NCI-H2029 (cell line): ENCODE measurements at places on chromosomes 3 and 15.

DNA sequence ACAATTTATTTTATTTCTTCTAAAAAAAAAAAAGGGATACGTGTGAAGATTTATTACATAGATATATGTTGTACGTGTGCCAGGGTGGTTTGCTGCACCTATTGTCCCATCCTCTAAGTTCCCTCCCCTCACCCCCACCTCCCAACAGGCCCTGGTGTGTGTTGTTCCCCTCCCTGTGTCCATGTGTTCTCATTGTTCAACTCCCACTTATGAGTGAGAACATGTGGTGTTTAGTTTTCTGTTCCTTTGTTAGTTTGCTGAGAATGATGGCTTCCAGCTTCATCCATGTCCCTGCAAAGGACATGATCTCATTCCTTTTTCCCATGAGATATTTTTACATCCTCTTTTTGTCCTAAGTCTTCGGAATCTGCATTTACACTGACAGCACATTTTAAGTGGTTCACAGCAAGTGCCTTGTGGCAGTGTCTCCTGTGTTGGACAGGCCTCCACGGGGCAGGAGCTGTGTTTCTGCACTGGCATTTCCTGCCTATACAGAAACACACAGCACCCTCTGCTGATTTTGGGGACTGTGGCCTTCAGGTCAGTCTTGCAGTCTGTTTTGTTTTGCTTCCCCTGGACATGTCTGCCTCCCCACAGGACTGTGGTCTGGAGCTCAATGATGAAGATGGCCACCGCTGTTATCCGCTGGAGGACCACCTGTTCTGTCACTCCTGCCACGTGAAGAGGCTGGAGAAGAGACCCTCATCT, 12.7 kb upstream of the SACM1L start:
- no peak for DNase-seq

GRCh38 chr3:58688574-58688973, 22.0 kb upstream of the FAM3D start:
- DNase-seq = peak; percentile 33

GRCh38 chr15:70583006-70583405, 180.4 kb downstream of the UACA start:
- DNase-seq = no peak

- DNase-seq = no peak
Measured at GRCh38 chr3:141065258-141065657, 14.1 kb downstream of the SPSB4 start.

DNA sequence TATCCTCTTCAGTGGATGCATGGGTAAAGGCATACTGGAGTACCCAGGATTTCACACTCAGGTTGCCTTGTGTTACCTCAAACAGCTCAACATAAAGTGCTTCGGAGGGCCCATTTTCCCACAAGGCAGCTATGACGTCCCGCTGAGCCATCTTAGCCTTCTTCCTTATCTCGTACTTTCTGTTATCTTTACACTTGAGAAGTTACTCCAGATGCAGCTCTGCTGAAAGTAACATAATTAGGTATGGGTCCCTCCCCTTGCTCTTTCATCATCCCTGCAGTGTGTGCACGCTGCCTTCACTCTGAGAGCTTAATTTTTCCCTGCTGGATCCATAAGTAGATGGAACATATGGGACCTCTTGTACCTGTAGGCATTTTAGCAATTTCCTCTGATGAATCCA, 410.3 kb downstream of the AGBL1 start:
- no peak for DNase-seq

DNA sequence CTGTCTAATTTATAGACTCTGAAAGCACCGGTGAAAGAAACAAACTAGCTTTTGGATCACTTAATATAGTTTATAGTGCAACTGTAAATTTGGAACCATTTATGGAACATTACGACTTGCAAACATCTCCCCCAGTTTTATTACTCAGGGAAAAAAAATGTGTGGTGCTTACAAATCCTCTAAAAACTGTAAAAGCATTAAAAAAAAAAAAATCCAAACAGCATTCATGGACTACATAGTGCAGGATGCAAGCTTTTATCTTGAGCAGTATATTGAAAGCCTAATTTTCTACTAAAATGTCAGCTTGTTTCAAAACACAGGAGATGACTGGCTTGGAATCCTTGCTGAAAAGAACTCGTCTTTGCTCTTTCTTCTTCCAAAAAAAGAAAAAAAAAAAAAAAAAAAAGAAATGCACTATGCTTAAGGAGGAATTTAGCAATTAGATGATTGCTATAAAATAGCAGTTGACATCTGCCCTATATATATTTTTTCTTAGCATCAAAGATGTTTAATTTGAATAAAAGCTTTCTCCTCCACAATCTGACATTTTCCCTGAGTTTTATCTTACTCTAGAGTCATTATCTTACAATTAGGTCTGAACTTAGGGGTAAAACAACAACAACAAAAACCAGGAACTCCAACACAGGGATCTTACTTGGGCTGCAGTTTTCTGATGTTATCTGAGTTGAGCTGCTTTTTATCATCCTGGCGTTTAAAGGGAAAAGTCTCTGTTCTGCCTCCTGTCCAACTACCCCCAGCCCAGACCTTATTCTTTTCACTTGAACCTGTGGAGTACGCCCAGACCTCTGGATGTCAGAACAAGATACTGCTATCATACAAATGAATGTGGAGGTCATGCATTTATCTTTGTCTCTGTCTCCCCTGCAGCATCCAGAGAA, 62.6 kb upstream of the PDZRN3 start:
- DNase-seq = no peak
